ENCODE measurements at places on chromosomes 4 and X.

DNA sequence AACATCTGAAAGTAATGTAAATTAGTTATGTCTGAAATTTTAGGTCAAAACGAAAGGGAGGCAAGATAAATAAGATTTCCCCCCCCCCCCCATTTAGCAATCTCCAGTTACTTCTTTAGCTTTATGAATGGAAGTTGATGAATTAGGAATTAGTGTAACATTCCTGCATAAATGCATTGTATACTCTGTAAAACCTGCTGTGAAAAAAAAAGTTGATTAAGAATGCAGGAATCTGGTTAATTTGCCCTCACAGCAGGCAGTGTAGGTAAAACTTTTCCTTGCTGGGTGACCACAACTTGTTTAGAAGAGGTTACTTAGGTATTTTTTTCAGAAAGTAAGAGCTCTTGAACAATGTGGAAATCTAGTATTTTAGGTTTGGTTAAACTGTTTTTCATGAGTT is 15.3 kb downstream of the LARP7 start:
- DNase-seq = no peak

- no peak for DNase-seq
These were observed 235.2 kb upstream of the ANKRD50 start for GRCh38 chr4:124947622-124948265.

- no peak for DNase-seq
These were observed 22.4 kb downstream of the LPAR4 start for GRCh38 chrX:78769946-78770345.

GRCh38 chr4:98689507-98690174 is 31.2 kb upstream of the TSPAN5 start:
- no peak for DNase-seq

DNA sequence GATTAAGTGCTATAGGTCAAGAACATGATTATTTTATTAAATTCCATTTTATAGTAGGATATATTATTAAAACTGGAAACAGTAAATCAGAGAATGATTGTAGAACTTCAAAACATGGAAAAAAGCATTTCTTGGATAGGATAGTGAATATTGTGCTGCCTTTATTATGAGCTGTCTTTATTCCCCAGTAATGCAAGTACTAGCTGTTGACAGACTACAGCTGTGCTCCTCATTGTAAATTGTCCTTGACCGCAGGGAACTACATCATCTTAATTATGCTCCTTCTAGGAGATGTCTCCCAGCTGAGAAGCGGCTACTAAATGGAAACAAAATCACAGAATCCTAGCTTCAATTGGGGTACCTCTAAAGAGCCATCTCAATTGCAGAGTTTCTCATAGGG is 1457.2 kb upstream of the PCDH7 start:
- no peak for DNase-seq

GRCh38 chrX:19846995-19847790 is 40.2 kb downstream of the SH3KBP1 start:
- DNase-seq = peak; percentile 61

GRCh38 chr4:99099311-99099710 is 10.7 kb upstream of the ADH5 start:
- DNase-seq = no peak

GRCh38 chr4:91997045-91997444 is 306.7 kb upstream of the GRID2 start:
- DNase-seq = no peak

DNA sequence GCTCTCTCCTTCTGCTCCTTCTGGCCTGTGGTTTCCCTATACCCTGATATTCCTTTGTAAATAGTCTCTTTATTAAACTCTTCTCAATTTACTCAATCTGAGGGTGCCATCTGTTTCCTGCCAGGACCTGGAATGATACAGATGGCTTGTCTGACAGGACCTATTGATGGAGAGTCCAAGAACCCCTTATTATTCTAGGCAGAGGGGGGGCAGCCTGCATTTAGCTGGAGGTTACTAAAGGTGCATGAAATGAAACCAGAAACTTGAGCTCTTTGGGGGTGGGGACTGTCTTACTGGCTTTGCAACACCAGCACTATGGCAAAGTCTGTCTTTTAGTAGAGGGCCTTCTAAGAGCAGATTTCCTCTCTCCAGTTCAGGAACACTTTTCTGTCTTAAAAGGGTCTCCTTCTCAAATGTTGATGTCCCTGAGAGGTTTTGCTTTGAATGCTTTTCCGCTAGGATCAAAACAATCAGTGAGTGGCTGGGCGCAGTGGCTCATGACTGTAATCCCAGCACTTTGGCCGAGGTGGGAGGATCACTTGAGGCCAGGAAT is 162.5 kb upstream of the MED14 start:
- DNase-seq = no peak

GRCh38 chr4:171629182-171629581 is 184.0 kb upstream of the GALNTL6 start:
- no peak for DNase-seq

- DNase-seq = no peak
These were observed 481.3 kb downstream of the NAF1 start for GRCh38 chr4:162685410-162685809.

DNA sequence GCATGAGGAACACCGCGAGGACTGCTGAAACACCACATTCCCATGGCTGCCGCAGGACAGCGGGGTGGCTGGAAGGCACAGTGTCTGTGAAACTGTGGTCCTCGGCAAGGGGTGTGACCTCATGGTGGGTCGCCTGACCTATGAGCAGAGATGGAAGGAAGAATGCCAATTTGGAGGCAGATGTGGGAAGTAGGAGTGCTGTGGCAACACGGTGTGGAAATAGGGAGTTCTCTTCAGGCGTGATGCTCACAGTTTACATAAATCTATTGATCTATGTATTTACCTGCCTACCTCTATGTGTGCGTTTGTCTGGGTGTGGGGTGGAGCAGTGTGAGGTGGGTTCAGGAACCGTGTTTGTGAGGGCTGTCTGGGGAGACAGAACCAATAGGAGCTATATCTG is 62.3 kb upstream of the LSM6 start:
- DNase-seq = no peak

DNA sequence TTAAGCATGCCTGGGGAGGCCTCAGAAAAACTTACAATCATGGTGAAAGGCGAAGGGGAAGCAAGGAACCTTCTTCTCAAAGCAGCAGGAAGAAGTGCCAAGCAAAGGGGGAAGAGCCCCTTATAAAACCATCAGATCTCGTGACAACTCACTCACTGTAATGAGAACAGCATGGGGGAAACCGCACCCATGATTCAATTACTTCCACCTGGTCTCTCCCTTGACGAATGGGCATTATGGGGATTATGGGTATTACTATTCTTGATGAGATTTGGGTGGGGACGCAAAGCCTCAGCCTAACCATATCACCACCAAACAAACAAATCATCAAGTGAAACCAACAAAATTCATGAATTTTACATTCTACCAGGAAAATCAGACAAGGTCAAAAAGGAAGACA is 76.7 kb upstream of the TAB3 start:
- DNase-seq = no peak

DNA sequence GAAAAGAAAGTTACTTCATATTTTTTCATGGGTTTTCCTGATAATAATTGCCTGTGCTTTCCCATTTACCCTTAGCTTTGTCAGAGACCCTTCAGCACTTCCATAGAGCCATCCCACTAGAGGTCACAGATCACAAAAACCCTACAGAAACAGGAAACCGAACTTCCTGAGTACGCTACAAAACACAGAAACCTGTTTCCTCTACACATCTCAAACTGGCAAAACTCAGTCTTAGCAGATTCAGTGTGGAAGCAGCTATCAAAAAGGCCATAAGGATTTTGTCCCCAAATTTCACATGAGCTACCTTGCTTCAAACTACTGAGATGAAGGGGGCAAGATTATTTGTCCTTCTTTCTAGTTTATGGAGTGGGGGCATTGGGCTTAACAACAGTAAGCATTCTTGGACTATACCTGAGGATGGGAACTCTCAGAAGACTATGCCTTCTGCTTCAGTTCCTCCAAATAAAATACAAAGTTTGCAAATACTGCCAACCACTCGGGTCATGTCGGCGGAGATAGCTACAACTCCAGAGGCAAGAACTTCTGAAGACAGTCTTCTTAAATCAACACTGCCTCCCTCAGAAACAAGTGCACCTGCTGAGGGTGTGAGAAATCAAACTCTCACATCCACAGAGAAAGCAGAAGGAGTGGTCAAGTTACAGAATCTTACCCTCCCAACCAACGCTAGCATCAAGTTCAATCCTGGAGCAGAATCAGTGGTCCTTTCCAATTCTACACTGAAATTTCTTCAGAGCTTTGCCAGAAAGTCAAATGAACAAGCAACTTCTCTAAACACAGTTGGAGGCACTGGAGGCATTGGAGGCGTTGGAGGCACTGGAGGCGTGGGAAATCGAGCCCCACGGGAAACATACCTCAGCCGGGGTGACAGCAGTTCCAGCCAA is at the start of gene MMRN1:
MMRN1 (plus strand) TSS at position 206 of the 902 bp plus-strand sequence; CDS start at position 324, 118 bp downstream.
- no peak for DNase-seq

- no peak for DNase-seq
These were observed 456.3 kb downstream of the DTHD1 start for GRCh38 chr4:36737691-36738090.

All from fibroblast of skin of left quadriceps (primary cell).